ENCODE measurements at places on chromosomes 2 and 18.

GRCh38 chr2:236355911-236356310 lies 91.7 kb upstream of the ASB18 start:
- no peak for DNase-seq

GRCh38 chr2:55776966-55777365 lies 83.3 kb upstream of the PNPT1 start:
- DNase-seq: no peak

GRCh38 chr18:48913201-48913600 lies 37.6 kb downstream of the SMAD7 start:
- no peak for DNase-seq

DNA sequence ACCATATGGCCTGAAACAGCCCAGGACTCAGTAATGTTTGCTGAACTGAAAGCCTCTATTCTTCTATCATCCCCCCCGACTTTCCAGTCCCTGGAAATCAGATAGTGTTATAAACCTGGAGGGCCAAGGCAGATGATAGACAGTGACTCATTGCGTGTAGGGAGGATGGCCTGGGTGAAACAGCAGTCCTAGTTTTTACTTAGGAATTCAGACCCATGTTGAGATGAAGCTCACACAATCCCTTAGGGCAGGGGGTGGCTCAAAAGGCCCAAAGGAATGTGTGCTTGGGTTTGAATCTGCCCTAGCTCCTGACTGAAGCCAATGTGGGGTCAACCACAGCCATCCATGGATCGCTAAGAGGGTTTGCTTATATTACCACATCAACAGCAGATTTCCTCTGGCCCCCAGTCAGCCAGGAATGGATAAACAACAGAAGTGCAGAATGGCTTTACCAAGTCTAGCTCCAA lies 43.9 kb upstream of the STPG4 start:
- DNase-seq: peak; percentile 93
